Activated T-helper 1 cell treated with anti-CD3 and anti-CD28 coated beads, Interleukin-12 subunit alpha, Interleukin-12 subunit beta, Interleukin-2, Interleukin-4 antibody, amounts not matched to agents 30 ng/mL and 10 ng/mL and 1 ng/mL, durations not matched to agents 14 hours and 24 hours and 36 hours (primary cell): ENCODE measurements at places on chromosomes 13 and 19. TPM values are rescaled to one million over a fixed set of nuclear protein-coding genes. Genes with fewer than 3 reads are reported as not detected.

DNA sequence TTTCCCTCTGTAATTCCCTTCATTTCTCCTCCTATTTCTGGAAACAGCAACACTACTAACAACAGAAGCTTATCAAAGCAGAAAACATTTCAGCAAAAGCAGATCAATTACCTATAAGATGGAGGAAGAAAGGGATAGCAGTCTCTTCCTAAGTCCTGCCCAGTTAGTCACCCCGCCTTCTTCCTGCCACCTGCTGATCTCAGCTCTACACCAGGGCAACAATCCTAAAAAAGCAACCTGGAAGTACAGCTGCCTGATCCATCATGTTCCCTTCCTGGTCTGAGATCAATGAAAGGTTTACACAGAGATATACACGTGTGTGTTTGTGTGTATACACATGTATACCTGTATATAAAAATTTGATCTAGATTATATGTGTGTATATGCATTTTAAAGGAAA is 59.4 kb downstream of the TSC22D1 start:
- DNase-seq = no peak

DNA sequence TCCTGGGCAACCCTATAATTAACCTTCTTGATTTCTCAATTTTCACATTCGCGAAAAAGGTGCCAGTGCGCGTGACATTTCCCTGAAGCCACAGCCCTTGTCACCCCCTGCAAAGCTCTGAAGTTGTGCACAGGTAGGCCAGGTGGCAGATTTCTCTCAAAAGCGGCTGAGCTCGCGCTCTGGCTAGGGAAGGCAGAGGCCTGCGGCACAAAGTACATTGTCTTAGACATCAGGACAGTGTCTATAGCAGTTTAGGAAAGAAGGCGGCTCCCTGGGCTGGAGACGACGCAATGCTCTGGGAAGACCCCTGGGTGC is 42.9 kb upstream of the ZNF14 start:
- no peak for DNase-seq

The CEACAM4 gene
- total RNA-seq = not detected in 2 replicates

The EBI3 gene
- total RNA-seq = 43.3 and 49.7 TPM in 2 replicates

DNA sequence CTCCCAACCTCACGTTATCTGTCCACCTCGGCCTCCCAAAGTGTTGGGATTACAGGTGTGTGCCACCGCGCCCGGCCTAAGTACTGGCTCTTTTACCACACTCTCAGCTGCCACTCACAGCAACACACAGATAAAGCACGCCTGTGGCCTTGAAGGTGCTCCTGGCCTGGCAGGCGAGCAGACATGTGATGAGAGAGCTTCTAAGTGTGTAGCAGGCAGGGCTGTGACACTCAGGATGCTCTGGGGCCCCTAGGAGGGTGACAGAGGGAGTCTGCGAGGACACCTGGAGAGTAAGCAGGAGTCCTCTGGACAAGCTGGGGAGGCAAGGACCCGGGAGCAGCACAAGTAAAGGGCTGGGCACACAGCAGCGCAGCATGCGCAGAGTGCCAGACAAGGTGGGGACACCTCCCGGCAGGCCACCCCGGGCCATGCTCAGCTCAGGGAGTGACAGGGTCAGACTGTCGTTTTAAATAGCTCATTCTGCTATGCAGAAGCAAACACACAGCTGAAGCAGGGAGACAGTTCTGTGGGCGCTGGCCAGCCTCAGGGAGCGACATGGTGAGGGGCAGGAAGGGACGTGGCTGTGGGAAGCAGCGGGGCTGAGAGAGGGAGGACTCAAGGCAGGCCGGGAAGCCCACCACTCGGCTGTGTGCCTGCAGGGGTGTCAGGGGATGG is 26.5 kb downstream of the MED26 start:
- DNase-seq = no peak

DNA sequence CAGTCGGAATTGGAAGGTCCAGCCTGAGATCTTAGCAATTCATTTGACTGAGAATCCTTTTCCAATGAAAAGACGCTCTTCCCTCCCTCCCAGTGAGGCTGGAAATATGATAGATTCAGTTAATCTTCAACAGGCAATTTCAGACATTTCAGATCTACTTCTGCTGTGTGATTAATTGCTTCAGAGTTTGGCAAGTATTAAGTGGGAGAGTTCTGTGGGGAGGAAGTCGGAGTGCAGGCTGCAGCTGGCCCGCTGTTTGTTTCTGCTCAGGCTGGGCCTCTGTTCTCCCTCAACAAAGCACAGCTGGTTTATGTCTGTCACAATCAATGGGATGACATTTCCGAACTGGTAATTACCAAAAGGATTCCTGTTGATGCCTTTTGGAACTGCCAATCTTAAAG is 178.2 kb downstream of the NDFIP2 start:
- DNase-seq = no peak

GRCh38 chr13:73224703-73225102 is 165.9 kb downstream of the KLF5 start:
- no peak for DNase-seq

DNA sequence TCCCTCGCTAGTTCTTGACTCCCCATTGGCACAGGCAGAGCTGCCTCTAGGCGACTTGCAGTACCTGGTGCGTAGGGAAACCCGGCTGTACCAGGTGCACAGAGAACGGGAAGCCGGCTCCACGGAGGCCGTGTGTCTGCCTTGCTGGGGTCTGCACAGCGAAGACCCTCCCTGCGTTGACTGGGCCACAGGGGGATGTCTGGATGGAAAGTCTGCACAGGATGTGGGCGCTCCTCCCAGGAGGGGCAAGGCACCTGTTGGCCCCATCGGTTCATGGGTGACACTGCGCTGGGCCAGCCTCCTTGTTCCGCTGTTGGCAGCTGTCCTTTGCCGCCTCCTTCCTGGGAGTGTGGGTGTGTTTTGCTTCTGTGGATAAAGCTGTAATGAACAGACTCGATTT is 138.3 kb downstream of the TEX29 start:
- no peak for DNase-seq

The MBD3L2 gene
- not detected in 2 replicates for total RNA-seq

DNA sequence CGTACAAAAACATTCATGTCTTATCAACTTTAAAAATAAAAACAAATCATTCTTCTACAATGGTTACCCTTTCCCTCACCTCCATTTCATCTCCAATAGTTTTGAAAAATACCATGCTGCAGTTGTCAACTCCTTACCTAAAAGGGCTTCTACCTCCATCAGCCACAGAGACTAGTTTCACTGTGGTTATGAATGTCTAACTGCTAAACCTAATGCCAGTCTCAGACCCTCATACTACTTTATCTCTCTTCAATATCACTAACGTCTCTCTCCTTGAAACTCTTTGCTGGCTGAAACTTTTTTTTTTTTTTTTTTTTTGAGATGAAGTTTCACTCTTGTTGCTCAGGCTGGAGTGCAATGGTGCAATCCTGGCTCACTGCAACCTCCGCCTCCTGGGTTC is 27.1 kb downstream of the LNX2 start:
- no peak for DNase-seq

The ZNF610 gene
- total RNA-seq = 0.29 and 0.36 TPM in 2 replicates

- no peak for DNase-seq
Observed at GRCh38 chr19:44648631-44649251, 5.0 kb downstream of the PVR start.

The SPTBN4 gene
- 0.21 and 0.69 TPM in 2 replicates for total RNA-seq

DNA sequence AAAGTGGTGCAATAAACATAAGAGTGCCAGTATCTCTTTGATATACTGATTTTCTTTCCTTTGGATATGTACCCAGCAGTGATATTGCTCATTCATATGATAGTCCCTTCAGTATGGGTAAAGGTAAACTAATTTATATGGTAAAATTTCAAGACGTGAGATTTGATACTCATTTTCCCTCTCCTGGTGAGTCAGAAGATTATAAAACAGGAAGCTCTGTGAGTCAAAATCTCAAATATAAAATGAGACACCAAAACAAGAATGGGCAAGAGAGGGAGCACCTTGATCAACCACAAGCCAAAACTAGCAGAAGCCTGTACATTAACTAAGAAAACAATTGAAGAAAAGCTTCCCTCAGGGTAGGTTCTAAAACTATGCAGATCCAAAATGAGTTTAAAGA is 216.3 kb downstream of the SLITRK6 start:
- DNase-seq = no peak

The CYP4F2 gene
- not detected in 2 replicates for total RNA-seq

- no peak for DNase-seq
Observed at GRCh38 chr13:22049384-22049783, 378.5 kb downstream of the FGF9 start.

GRCh38 chr13:66365101-66365500 is 865.0 kb downstream of the PCDH9 start:
- DNase-seq = no peak

GRCh38 chr19:39237200-39238184 is 7.3 kb downstream of the IFNL3 start:
- DNase-seq = peak; percentile 8

GRCh38 chr13:26325876-26326275 is 71.9 kb downstream of the CDK8 start:
- no peak for DNase-seq

GRCh38 chr13:83286737-83287136 is 595.5 kb downstream of the SLITRK1 start:
- DNase-seq = no peak

GRCh38 chr13:30421093-30422053 is 920 bp upstream of the UBE2L5 start:
- DNase-seq = peak; percentile 37

The PBX4 gene
- 28.0 and 29.6 TPM in 2 replicates for total RNA-seq

DNA sequence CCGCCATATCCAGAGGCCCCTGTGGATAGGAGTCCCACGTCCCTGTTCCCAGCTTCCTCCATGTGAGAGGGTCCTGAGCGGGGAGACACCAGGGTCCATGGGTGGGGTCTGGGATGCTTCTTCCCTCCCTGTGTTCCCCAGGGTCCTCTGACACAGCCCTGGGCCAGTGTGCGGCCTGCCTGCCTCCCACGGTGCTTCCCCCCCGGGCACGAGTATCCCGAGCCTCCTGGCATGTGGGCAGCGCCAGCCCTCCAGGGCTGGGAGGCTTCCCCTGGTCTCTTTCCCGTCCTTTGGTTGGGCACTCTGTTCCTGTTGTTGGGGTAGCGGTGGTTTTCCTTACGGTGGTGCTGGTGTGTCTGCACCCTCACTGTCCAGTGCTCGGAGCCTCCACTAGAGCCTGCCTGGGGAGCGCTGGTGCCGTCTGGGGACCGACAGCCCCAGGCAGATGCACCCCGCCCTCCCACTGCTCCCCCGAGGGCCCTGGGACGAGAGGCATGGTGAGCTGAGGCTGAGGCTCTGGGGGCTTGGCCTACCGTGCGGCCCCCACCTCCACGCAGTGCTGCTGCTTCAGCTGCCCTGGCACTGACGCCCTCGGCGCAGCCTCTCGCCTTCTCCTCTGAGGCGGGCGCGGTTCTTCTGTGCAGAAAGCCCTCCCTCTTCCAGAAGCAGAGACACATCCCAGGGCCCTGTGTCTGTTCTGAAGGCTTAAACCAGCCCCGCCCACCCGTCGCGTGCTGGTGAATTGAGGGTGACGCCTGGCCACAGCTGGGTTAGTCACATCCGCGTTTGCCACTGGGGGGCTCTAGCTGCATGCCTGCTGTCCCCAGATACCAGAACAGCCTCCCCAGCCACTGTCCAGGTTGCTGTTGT is 27.9 kb downstream of the PLEKHJ1 start:
- DNase-seq = no peak

The C19orf33 gene
- 0.71 TPM in 1 of 2 replicates, not detected in the other for total RNA-seq

The RHPN2 gene
- total RNA-seq = 2.5 and 2.6 TPM in 2 replicates

- DNase-seq = no peak
Observed at GRCh38 chr13:49417161-49417560, 26.7 kb downstream of the CAB39L start.

The ZNF529 gene
- total RNA-seq = 20.3 and 20.7 TPM in 2 replicates
